ENCODE measurements at places on chromosomes 2 and 18. TPM values are rescaled to one million over a fixed set of nuclear protein-coding genes. Genes with fewer than 3 reads are reported as not detected.

DNA sequence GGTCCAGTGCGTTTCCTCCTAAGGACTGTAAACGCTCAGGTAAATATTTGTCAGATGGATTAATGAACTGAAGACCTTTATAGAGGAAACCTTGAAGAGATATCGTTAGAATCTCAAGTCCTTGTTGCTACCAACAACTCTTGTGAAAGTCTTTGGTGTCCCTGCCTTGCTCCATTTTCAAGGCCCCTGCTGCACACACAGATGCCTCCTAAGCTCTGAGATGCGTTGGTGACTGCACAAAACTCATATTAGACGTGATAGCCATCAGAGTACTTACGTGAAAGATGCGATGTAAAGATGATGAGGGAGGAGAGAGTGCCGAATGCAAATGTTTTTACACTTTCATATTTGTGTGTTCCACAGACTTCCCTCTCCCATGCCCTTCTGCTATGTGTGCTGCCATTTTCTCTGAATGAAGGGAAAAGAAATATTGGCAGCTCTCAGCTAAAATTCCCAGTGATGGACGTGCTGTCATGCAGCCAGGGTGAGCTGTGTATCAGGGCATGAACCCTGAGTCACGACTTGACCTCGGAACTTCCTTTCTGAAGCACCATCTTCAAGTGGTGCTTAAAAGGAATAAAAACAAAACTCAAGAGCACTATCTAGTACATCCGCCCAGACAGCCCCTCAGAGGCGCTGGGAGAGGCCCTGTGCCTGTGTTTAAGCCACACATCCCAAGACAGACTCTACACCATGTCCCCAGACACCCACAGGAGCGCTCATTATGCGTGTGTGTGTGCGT, 117.4 kb downstream of the FAM210A start:
- no peaks in the 10 kb centered on the region for H3K36me3 ChIP-seq
- no peaks in the 10 kb centered on the region for H3K27me3 ChIP-seq
- DNase-seq: peak; percentile 61
- no peak overlapping the region for H3K27ac ChIP-seq
- peaks cover 10% of the 10 kb centered on the region for H3K4me1 ChIP-seq

GRCh38 chr2:33317369-33318007, 159.0 kb upstream of the RASGRP3 start:
- no peak overlapping the region for H3K4me3 ChIP-seq
- peaks cover 17% of the 10 kb centered on the region for H3K4me1 ChIP-seq
- H3K27ac ChIP-seq: no peak overlapping the region
- H3K36me3 ChIP-seq: no peaks in the 10 kb centered on the region
- DNase-seq: no peak

HRH4 gene
- total RNA-seq: 1.7 TPM

GRCh38 chr2:127626917-127627739, 18.8 kb upstream of the GPR17 start:
- H3K4me3 ChIP-seq: no peak overlapping the region
- H3K36me3 ChIP-seq: no peaks in the 10 kb centered on the region
- no peak overlapping the region for H3K27ac ChIP-seq
- no peak for DNase-seq
- no peaks in the 10 kb centered on the region for H3K4me1 ChIP-seq

GRCh38 chr2:227642656-227643055, 23.9 kb upstream of the SCYGR5 start:
- H3K4me3 ChIP-seq: no peak overlapping the region
- H3K27ac ChIP-seq: no peak overlapping the region
- no peak for DNase-seq

GRCh38 chr2:124289615-124290014, 264.5 kb downstream of the CNTNAP5 start:
- H3K36me3 ChIP-seq: no peaks in the 10 kb centered on the region
- no peak overlapping the region for H3K4me3 ChIP-seq
- no peak overlapping the region for H3K27ac ChIP-seq
- no peak for DNase-seq

GRCh38 chr18:63440881-63441280, 18.6 kb upstream of the VPS4B start:
- no peak for DNase-seq
- H3K27ac ChIP-seq: no peak overlapping the region
- H3K4me1 ChIP-seq: no peaks in the 10 kb centered on the region
- no peaks in the 10 kb centered on the region for H3K27me3 ChIP-seq
- no peaks in the 10 kb centered on the region for H3K36me3 ChIP-seq

GRCh38 chr2:241009601-241010530, 11.4 kb downstream of the SNED1 start:
- no peaks in the 10 kb centered on the region for H3K36me3 ChIP-seq
- peak overlapping the region; percentile 30 for H3K4me3 ChIP-seq
- H3K27ac ChIP-seq: peak overlapping the region; percentile 78
- DNase-seq: peak; percentile 82
- H3K27me3 ChIP-seq: no peaks in the 10 kb centered on the region
- peaks cover 25% of the 10 kb centered on the region for H3K4me1 ChIP-seq

DNA sequence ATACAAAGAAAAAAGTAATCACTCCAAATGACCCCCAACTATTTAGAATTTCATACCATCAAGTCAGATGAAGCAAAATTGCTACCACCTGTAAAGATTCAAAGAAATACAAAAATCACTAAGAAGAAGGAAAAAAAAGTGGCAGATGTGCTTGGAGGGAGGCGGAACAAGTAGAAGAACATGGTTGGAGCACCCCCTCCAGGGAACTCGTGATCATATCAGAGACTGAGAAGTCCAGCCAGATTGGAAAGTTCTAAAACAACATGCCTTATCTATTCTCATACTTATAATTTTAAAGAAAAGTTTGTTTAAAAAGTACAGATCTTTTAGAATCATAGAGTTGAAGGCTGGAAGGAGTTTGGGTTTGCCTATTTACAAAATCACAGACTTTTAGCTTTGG, 113.4 kb upstream of the CYP26B1 start:
- no peaks in the 10 kb centered on the region for H3K27me3 ChIP-seq
- no peak overlapping the region for H3K27ac ChIP-seq
- H3K36me3 ChIP-seq: no peaks in the 10 kb centered on the region
- no peak for DNase-seq
- H3K4me3 ChIP-seq: no peak overlapping the region

RNU2-63P gene
- total RNA-seq: not detected

EMX1 gene
- total RNA-seq: not detected

SLC4A3 gene
- 2.9 TPM for total RNA-seq

DNA sequence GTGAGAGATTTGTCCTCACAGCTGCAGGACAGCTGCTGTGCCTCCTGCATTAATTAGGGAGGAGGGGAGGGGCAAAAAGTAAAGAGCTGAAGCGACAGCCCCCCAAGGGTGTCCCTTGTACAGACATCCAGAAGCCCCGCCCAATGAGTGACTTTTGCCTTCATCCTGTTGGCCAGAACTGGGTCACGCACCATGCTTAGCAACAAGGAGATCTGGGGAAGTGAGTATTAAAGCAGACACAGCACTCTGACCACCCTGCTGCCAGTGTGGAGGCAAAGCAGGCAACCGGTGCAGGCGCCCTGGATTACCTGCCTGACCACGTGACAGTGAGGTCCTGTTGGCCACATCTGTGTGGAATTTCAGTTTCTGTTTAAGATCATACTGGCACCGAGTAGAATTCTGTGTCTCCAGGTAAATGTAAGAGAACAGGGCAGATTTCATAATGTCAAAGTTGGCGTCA, 21.5 kb upstream of the BIN1 start:
- DNase-seq: peak; percentile 85
- H3K27ac ChIP-seq: no peak overlapping the region
- H3K4me1 ChIP-seq: no peaks in the 10 kb centered on the region
- H3K36me3 ChIP-seq: no peaks in the 10 kb centered on the region

MAP3K19 gene
- total RNA-seq: not detected

DNA sequence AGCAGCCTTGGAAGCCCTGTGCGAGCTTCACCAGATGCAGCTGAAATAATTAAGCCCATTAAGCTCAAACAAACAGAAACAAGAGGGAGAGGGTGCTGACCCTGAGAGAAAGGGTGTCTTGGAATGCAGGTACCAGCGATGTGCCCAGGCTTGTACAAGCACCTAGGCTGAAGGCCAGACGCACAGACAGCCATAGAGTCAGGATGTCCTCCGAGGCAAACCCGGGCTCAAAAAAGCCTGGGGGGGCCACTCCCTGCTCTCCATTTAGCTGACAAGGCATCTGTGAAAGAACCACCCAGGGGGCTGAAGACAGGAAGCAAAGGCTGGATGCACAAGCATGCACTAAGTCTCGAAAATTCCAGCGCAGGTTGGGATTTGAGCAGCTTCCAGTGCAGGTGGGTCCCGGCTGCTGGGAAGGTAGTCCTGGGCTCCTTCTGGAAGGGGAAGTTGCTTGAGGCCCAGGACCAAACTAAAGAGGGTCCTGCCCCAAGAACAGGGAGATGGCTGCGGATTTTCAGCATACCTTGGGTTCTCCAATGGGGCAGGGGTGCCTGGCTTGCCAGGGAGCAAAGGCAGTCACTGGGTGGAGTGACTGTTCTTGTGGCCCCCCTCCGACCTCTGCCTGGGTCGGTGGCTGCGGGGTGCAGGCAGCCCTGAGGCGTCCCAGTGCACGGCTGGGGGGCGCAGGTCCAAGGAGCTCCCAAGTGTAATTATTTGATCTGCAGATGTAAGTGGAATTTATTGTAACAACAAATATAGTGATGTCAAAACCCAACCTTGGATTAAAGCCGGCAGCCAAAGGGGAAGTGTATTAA, 5.9 kb downstream of the GBX2 start:
- no peak overlapping the region for H3K27ac ChIP-seq
- H3K27me3 ChIP-seq: peaks cover 88% of the 10 kb centered on the region
- peak; percentile 40 for DNase-seq
- H3K36me3 ChIP-seq: no peaks in the 10 kb centered on the region

IL37 gene
- total RNA-seq: not detected

- H3K4me1 ChIP-seq: peaks cover 38% of the 10 kb centered on the region
- no peak overlapping the region for H3K4me3 ChIP-seq
- DNase-seq: no peak
- H3K36me3 ChIP-seq: peaks cover 4% of the 10 kb centered on the region
- H3K27me3 ChIP-seq: no peaks in the 10 kb centered on the region
- H3K27ac ChIP-seq: no peak overlapping the region
These were observed 68.9 kb downstream of the HPCAL1 start for GRCh38 chr2:10371441-10372196.

GRCh38 chr2:105272176-105272575, 30.6 kb downstream of the GPR45 start:
- peaks cover 100% of the 10 kb centered on the region for H3K36me3 ChIP-seq
- H3K4me1 ChIP-seq: no peaks in the 10 kb centered on the region
- no peaks in the 10 kb centered on the region for H3K27me3 ChIP-seq

DNA sequence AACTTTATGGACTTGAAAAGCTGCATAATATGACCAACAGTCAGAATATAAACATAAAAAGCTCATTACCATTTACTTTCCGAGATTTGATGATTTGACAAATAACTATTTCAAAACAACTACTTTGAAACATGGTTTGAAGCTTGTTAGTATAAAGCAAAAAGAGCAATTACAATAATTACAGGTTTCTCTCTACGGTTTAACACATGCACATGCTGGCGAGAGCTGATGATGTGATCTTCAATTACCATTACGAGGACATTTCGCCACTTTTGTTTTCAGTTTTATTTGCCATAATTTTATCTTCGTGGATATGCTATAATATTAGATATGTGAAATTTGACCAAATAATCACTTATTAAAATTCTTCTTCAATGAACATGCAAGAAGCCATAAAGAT, 270.1 kb downstream of the TCF4 start:
- DNase-seq: no peak
- H3K36me3 ChIP-seq: no peaks in the 10 kb centered on the region
- no peaks in the 10 kb centered on the region for H3K27me3 ChIP-seq
- peak overlapping the region; percentile 88 for H3K27ac ChIP-seq
- H3K4me3 ChIP-seq: peak overlapping the region; percentile 62

DSG1 gene
- total RNA-seq: not detected

DNA sequence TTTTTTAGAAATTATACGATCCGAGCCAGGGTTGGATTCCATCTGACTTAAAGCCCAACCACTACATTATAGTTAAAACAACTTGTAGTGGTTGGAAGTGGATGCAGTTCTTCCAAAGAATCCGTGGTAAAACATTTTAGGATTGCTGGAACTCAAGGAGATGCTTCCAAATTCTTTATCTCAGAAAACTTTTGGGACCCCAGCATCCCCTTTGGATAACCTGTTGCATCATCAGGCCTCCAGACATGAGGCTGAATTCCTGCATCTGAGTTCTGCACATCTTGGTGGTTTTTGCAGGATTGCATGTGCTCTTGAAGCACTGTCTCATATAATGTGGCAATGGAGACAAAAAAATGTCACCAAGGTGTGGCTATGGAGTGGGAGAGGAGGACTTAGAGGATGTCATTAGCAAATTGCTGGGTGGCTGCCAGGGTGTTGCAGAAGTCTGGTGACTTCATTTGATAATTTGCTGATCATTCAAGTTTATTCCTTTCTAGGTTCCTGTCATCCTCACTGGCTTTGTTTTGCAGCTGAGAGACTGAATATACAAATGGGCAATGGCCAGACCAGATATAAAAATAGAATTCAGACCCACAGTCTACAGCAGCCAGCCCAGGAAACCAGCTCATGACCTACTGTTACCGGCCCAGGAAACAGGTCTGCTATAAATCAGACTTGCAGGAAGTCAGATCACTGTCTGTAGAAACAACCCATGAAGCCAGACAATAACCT, 207.7 kb downstream of the BCL2 start:
- DNase-seq: no peak
- H3K4me3 ChIP-seq: no peak overlapping the region
- H3K36me3 ChIP-seq: no peaks in the 10 kb centered on the region
- H3K27me3 ChIP-seq: no peaks in the 10 kb centered on the region

GPR155 gene
- 6.3 TPM for total RNA-seq

GRCh38 chr2:111148925-111149324, 28.2 kb downstream of the BCL2L11 start:
- H3K4me1 ChIP-seq: peaks cover 11% of the 10 kb centered on the region
- no peak for DNase-seq
- peaks cover 40% of the 10 kb centered on the region for H3K36me3 ChIP-seq
- no peaks in the 10 kb centered on the region for H3K27me3 ChIP-seq

DNA sequence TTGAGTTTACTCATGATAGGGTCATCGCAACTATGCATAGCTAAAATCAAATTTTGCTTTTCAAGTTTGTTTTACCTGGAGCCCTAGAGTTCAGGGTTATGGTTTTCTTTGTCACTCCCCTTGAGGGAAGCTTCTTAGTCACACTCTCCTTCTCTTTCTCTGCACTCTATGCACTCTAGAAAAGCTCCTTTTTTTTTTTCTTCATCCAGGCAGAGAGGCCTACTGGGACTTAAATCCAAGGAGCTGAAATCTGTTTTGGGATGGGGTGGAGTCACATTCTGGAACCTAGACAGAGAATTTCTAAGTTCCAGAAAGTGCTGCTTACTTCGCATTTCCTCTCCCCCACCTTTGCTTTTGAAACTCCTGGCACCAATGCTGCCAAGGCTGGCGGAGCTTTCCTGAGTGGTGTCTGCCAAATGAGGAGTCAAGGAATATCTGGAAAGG, 19.1 kb upstream of the IL18R1 start:
- no peaks in the 10 kb centered on the region for H3K36me3 ChIP-seq
- no peak overlapping the region for H3K4me3 ChIP-seq
- no peak for DNase-seq
- no peaks in the 10 kb centered on the region for H3K27me3 ChIP-seq
- H3K27ac ChIP-seq: peak overlapping the region; percentile 20
- peaks cover 4% of the 10 kb centered on the region for H3K4me1 ChIP-seq
